ENCODE measurements at places on chromosomes 1 and 21.

GRCh38 chr1:184973272-184974055 lies 844 bp downstream of the NIBAN1 start:
- DNase-seq, result no peak

- DNase-seq, result no peak
Observed at GRCh38 chr1:149942207-149942606, 5.5 kb upstream of the MTMR11 start.

GRCh38 chr1:151504252-151504651 lies 6.9 kb upstream of the CGN start:
- no peak for DNase-seq

DNA sequence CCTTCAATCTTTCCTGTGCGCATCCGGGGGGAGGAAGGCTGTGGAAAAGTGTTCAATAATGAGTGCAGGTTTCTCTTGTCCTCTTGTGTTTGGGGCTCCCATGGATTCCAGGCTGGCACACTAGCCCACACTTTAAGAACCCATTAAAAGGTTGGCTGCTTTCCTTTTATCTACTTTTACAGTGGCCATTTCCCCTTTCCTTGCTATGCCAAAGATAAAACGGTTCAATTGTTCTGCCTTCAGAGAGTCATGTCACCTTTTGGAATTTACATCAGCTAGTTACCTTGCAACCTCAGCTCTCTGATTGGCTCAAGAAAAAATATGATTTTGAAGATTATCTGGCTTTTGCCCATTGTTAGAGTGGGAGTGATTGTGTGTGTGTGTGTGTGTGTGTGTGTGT lies 182.3 kb downstream of the SDCCAG8 start:
- no peak for DNase-seq
